ENCODE measurements at places on chromosomes 12 and 14.

DNA sequence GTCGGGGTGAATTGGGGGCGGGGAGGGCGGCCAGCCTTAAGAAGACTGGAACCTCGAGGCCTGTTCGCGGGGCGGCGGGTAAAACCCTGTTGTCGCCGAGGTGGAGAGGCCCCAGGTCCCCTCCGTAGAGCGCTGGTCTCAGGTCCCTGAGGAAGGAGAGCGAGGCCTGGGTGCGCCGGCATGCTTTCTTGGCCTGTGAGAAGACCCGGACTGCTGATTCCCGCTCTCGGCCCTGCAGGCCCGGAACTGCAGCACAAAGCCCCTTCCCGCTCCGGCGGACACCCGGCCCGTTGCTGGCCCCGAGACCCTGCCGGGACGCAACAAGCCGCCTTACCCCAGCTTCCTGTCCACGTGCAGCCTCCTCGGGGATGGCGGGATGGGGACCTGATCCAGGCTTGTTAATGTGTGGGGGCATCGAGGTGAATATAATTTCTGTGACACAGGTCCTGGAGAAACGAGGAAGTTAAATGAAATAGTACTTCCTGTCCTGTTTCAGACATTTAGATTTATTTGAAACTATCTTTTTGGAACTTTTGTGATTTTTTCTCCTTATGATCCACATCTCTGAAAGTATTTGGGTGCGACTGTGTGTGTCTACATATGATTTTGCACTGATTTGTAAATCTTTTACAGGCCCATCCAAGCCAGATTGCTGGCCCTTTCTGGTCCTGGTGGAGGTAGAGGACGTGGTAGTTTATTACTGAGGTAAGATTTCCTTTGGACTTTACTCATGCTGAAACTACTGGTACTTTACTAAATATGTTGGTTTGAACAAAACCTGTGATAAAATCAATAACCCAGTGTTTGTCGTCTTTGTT, 600 bp downstream of the PNN start:
- DNase-seq, result peak; percentile 71

DNA sequence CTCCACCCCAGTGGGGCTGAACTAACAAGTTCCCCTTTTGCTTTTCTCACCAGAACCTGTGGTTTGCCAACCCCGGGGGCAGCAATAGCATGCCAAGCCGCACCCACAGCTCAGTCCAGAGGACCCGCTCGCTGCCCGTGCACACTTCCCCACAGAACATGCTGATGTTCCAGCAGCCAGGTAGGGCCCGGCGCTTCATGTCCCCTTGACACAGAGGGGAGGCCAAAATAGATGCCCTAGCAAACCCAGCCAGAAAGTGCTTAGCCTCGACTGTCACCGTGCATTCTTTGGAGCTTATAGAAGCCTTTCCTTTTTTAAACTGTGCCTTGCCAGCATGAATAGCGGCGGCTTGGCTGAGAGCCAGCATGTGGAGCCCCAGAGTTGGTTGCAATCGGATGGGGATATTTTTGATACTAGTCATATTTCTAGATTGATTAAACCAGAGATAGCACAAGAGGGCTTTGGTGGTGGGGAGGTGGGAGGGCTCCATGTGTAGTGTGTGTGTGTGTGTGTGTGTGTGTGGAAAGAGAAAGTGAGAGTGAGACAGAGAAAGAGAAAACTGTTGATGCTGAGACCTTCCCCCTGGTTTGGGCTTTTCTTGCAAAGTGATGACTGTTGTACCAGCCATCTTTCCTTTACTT, 126.1 kb downstream of the GCH1 start:
- peak; percentile 64 for DNase-seq

DNA sequence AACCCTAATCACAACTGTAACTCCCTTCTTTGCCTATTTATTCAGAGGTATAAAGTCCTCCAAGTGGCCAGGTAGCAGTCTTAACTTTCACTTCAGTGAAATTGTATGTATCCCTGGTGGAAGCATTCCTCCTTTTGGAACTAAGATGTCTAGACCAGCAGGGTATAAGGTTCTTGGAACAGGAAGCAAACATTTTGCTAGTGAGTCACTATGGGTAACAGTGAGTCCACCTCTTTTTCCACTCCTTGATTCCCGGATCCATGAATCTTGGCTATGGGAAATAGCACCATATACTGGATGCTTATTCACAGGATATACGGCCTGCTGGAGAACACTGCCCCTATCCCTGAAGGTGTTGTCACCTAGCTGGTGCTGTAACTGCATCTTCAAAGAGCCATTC, 80.2 kb downstream of the KCNA5 start:
- no peak for DNase-seq

GRCh38 chr12:22038734-22039133, 7.3 kb upstream of the CMAS start:
- DNase-seq, result no peak

DNA sequence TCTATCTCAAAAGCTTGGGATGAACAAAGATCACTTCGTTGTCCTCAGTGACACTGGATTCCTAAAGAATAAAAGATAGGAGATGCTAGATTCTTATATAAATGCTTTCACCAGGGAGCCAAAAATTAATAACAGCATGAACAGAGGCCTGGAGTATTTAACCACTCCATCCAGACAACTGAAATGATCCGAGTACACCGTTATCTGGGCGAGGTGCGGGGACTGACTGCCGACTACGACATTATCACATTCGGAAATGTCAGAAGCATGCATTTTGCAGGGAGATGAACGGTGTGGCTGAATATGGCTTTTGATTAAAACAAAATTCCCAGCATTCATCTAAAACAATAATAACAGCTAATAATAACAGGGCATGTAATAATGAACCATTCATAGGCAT, 56.6 kb downstream of the TRPV4 start:
- no peak for DNase-seq

DNA sequence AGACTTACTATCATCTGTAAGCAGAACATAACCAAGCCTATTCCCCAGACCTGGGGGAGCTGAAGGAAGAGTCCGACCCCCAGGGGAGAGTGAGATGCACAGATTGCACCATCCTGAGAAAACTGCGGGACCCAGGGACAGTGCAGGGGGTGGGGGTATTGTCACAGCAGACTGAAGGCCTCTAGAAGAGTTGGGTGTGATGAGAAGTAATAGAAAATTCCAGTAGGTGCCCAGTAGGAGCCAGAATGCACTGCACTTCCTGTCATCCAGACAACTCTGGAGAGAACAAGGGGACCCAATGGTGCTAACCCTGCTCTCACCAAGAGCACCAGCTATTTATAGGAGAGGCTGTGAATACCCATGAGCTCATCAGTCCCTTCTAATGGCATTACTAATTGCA, 190.1 kb downstream of the BCL11B start:
- DNase-seq, result no peak

- no peak for DNase-seq
Observed at GRCh38 chr14:60859525-60859924, 121.4 kb downstream of the TRMT5 start.

DNA sequence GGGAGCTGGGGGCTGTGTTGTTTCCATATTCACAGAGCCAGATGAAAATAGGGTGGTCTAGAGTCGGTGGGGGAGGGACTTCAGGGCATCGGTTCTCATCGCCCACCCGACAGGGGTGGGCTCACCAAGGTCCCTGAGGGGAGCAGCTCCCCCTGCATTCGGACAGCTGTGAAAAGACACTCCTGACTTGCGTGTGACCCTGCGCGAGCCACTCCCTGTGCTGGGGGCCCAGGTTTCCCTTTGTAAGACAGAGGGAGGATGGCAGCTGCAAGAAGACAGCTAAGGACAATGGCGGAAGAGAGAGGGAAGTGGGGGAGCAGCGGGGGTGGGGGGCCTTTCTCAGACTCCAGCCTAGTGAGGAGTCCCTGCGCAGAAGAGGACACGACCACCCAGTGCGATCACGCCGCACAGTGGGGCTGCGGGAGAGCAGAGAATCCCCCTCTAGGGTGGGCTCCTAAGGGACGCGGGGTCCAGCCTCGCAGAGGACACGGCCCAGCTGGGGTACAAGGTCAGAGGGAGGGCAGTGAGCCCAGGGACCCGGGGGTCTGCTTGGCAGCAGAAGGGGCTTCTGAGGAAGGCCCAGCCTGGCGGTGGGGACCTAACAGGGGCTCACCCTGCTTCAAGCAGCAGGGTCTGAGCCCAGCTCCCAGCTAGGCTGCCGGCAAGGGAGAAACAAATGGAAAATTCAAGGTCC, 326.9 kb upstream of the DIO3 start:
- peak; percentile 19 for DNase-seq

- DNase-seq, result no peak
Observed at GRCh38 chr12:14743061-14743460, 46.7 kb upstream of the GUCY2C start.

DNA sequence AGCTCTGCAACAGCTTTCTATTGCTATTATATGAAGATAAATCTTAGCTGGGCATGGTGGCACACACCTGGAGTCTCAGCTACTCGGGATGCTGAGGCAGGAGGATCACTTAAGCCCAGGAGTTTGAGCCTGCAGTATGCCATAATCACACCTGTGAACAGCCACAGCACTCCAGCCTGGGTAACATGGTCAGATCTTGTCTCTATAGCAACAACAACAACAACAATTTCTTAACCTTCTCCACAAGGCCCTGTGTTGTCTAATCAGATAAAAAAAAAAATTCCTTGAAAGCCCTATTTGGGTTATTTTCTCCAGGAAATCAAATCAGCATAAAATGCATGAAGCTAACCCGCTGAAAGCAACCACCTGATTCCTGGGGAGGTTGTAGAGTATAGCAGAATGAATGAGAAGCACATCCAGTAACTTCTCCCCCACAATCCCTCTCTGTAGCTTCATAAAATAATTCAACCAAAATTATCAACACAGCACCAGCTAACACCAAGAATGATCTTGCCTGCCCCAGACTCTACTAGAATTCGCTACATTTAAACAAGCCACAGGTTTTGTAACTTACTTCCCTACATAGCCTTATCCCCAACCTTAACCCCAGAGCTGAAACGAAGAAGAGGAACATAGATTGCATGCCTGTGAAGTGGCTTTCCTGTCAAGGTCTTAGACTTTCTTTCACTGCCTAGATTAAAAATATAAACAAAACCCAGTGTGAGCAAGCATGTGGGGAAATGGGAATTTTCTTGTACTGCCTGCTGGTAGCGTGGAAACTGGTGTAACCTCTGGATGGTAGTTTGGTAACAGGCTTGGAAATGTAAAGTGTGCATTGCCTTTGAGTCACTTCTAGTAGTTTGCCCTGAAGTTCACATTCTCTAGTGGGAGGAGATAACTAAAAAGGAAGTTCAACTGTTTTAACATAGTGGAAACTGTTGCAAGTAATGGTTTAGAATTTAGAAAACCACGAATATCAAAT, 6.0 kb upstream of the STK38L start:
- DNase-seq, result no peak

DNA sequence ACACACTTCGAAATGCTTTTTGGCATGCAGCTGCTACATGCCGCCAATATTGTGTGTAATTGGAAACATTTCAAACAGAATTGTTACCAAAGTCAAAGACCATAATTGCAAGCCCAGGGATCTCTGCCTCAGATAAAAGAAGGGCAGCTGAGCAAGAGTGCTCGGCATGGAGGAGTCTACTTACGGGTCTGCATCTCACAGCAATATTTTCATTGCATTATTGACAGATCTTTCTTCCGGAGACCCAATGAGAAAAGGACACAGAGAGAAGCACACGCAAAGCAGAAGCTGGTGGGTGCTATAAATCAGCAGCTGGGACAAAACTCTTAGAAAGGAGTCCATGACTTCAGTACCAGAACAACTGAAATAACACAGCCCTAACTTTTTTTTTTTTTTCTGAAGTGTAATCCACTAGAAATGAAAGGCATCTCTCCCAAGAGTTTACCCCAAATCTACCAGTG, 4.9 kb downstream of the PRICKLE1 start:
- no peak for DNase-seq

DNA sequence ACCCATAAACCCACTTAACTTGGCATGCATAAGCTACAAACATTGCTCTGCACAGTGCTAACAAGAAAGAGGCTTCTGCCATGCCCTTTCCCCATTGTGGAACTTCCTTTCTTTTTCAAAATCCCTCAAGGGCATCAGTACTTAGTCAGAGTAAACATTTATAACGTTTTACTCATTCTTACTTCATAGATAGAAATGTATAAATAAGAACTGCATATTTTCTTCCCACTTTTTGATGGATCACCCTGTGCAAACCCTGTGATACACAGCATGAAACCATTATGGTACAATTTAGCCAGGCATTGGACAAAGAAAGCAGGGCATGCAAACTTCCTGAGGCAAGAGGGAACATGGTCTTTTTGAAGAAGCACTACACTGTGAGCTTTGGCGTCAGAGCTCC, 113.8 kb upstream of the FOXG1 start:
- DNase-seq, result no peak

DNA sequence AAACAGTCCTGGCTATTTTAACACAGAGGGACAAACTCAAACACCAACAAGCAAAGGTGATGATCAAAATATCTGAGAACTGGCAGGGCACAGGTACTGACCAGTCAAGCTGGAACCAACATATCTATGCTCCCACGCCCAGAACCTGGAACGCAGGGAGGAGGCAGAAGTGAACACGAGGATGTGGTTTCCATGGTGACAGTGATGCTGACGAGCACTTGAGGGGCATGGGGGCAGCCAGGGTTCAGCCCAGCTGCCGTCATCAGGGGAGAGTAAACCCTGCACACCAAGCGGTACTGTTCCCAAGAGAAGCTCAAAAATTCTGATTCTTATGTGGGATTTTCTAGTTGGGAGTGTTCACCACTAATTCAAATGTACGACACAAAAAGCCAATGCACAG, 113.6 kb upstream of the SFSWAP start:
- DNase-seq, result no peak

GRCh38 chr12:125983094-125983783, 918.0 kb downstream of the AACS start:
- peak; percentile 83 for DNase-seq

- DNase-seq, result no peak
Observed at GRCh38 chr12:108768591-108769500, 37.5 kb upstream of the CORO1C start.

- no peak for DNase-seq
Observed at GRCh38 chr12:73632661-73633060, 905.0 kb upstream of the ATXN7L3B start.

GRCh38 chr12:29545102-29545467, 47.6 kb upstream of the OVCH1 start:
- DNase-seq, result no peak

DNA sequence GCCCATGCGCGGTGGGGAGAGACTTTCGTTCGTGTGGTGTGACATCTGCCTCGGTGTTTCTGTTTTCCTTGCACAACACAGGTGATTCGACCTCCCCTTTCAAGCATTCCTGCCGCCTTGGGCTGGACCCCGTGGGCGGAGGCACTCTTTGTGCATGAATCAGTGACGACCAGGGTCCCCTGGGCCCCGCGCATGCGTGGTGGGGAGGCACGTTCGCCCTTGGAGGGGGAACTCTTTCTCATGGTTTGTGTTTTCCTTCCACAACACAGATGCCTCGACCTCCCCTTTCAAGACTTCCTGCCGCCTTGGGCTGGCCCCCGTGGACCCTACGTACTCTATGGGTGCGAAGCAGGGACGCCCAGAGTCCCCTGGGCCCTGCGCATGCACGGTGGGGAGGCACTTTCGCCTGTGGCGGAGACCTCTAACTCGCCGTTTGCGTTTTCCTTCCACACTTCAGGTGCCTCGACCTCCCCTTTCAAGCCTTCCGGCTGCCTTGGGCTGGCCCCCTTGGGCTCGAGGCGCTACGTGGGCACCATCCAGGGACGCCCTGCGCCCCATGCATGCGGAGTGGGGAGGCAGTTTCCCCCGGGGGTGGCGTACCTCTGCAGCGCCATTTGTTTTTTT, 340.9 kb downstream of the ALG10 start:
- DNase-seq, result no peak

- peak; percentile 75 for DNase-seq
Observed at GRCh38 chr14:51780006-51780692, 80.3 kb upstream of the GNG2 start.

All from femur (tissue), 1 donor.